ENCODE measurements at places on chromosomes 5 and 9. TPM values are rescaled to one million over a fixed set of nuclear protein-coding genes. Genes with fewer than 3 reads are reported as not detected.

The CAMLG gene
- polyA plus RNA-seq = 12.4 TPM

- DNase-seq = no peak
Observed at GRCh38 chr9:93673839-93674334, 97.5 kb downstream of the PHF2 start.

DNA sequence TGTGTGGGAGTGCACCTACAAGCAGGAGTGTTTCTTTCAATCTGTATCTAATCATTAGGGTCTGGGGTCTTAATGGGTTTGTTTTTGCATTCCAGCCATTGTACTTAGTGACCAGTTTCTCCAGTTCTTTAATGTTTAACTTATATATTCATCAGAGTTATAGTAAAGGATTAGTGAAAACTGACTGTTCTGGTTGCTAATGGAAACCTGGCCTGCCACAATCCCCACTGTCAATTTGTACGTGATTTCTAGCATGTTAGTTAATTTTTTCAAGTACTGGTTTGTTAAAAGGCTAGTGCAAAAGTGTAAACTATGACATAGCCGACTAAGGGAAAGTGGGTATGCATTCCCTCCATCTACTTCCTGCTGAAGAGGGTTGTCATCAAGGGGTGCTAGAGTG is 276.1 kb downstream of the HTR1A start:
- no peak for DNase-seq

The LECT2 gene
- polyA plus RNA-seq = not detected

GRCh38 chr9:124198331-124198730 is 59.4 kb upstream of the NEK6 start:
- DNase-seq = no peak

GRCh38 chr9:5670079-5670478 is 41.2 kb downstream of the RIC1 start:
- DNase-seq = no peak

DNA sequence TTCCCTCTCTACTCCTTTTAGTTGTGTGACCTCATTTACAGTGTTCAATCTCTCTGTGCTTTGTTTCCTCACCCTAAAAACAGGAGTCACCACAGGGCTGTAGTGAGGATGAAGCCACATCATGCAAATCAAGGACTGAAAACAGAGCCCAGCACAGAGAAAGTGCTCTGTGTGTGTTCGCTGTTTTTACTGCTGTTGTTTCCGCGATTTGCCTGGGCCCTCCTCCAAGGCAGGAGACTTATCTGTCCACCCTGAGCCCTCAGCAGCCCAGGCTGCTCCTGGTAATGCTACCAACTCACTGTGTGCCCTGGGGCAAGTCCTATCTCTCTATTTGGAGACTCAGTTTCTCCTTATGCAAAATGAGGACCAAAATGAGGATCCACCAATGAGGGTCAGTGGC is 87.2 kb upstream of the NEURL1B start:
- no peak for DNase-seq

The FOXD4 gene
- polyA plus RNA-seq = 0.10 TPM

- peak; percentile 29 for DNase-seq
Observed at GRCh38 chr5:16726538-16726946, 109.7 kb upstream of the RETREG1 start.

DNA sequence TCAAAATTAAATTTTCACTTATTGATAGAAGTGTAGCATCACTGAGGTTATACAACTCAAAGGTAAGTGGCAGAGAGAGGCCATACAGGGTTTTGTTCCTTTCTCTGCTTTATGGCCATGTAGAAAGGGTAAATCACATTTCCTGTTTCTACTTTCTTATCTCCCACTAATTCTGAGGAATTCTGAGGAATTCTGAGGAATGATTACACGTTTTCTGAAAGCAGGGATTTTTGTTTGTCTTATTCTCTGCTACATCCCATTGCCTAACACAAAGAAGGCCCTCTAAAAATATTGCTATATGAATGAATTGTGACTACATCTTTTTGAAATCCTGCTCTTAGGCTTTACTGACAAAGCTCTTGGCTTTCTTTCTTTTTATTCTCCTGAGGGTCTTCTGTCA is 516.9 kb upstream of the ZNF608 start:
- no peak for DNase-seq

GRCh38 chr5:156929366-156929948 is 33.6 kb downstream of the TIMD4 start:
- DNase-seq = no peak

The FRMPD1 gene
- 0.14 TPM for polyA plus RNA-seq

GRCh38 chr9:12816656-12817101 is 41.9 kb downstream of the LURAP1L start:
- no peak for DNase-seq

The PCDHA2 gene
- polyA plus RNA-seq = not detected

GRCh38 chr9:137255448-137256114 is 454 bp downstream of the NELFB start:
- DNase-seq = peak; percentile 53

The LHX3 gene
- not detected for polyA plus RNA-seq

The ZNF462 gene
- polyA plus RNA-seq = 9.1 TPM

DNA sequence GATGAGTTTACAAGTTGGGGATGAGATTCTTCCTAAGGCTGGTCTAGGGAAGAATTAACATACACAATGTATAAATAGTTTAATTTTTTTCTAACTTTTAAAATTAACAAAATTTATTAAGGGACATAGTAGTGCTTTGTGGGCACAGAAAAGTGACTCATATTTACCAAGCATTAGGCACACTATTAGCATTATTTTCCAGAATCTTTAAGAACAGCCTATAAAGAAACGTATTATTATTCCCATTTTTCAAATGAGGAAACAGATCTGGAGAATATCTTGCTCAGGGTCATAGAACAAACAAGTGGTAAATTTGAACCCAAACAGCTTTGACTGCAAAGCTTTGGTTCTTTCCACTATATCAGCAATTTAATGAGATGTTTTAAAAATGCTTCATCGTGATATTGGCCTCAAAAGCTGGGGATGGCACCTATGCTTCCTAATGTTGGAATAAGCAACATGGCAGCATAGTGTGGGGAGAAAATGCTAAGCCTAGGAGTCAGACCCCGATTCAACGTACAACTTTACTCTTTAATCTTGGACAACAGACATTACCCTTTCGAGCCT is 55.9 kb downstream of the ABCA1 start:
- no peak for DNase-seq

- no peak for DNase-seq
Observed at GRCh38 chr5:9529041-9529480, 16.8 kb downstream of the SEMA5A start.

The GNE gene
- 10.1 TPM for polyA plus RNA-seq

The LCP2 gene
- polyA plus RNA-seq = not detected

- DNase-seq = no peak
Observed at GRCh38 chr9:34545497-34545896, 22.7 kb upstream of the ENHO start.

DNA sequence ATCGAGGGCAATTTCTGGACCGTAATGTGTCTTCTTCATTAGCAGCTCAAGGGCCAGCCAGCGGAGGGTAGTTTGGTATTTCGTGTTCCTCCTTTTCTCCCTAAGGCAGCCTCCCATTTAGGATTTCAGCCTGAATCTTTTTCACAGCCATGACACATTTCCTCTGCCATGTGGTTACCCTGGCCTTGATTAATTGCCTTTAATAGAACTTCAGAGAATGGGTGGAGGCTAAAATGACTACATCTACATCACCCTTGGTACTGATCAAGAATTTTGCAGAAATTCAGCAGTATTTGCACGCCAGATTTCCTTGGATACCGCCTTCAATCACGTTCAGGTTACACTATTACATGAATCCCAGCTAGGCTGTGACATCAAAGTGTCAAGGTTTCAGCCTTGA is 58.0 kb downstream of the ADAMTS16 start:
- DNase-seq = no peak

DNA sequence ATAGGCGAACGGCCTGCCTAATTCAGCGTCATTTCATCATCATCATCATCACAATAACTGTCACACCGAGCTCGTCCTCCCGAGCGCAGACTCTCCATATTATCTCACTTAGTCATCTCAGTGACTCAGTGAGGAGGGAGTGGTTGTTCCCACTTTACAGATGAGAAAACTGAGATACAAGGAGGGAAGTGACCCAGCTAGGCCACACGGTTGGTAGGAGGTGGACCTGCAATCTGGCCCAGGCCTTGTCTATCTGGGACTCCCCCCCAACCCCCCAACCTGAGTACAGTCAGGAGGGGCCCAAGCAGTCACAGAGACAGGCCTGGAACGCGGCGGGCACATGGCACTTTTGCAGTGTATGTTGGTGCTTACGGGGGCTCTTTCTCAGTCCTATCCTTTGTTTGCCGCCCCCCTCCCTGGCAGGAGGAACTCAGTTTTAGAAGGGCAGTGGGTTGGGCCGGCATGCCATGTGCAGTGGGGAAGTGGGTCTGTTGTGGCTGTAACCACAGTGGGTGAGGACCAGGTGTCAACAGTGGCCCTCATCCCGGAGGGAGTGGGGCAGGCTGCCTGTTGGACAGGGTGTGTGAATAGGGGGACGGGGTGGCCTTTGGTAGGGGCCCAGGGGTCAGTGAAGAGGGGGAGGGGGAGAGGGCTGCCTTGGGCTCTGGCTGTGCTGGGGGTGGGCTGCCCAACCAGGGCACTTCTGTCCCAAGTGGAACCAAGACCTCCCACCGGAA is 1.7 kb upstream of the RXRA start:
- no peak for DNase-seq

The UCK1 gene
- polyA plus RNA-seq = 22.9 TPM

GRCh38 chr9:99118782-99119466 is 14.0 kb downstream of the TGFBR1 start:
- no peak for DNase-seq

The PCDHB7 gene
- 0.01 TPM for polyA plus RNA-seq

The LHFPL2 gene
- polyA plus RNA-seq = 11.5 TPM

DNA sequence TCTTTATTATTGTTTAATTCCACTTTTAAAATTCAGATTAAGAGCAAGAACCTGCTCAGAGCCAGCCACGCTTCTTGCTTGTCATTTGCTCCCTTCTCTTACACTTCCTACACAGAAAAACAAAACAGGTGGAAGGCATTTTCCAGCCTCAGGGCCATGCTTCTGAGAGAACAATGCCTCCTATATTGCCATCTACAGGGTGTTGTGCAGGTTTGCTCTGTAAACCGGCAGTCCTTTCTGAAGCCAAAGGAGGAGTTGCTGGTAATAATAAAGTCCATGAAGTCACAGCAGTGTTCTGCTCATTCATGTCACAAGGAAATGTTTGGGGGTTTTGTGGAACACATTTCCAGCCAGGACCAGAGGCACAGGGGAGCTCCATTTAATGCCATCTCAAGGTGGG is 16.1 kb upstream of the PRLR start:
- no peak for DNase-seq

DNA sequence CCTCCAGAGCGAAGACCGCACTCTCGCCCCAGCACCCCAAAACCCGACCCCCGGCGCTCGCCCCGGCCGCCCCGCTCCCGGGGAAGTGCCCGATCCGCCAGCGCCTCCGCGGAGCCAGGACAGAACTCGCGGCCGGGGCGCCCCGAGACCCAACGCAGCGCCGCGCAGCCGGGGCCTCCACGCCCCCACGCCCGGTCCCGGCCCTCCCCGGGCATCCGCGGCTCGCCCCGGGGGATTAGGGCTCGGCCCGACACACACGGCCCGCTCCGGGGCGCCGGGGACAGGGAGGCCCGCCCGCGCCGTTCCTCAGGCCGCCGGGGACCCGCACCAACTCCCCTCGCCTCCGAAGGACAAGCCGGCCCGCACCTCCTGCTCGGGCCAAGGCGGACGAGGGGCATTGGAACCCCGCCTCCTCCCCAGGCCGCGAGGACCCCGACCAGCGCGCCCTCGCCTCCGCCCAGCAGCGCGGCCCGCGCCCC is 544 bp downstream of the FNBP1 start:
- no peak for DNase-seq

Measured in mammary epithelial cell (primary cell).